ENCODE measurements at places on chromosomes 2 and 18. TPM values are rescaled to one million over a fixed set of nuclear protein-coding genes. Genes with fewer than 3 reads are reported as not detected.

GRCh38 chr2:196546151-196546919, 93.2 kb upstream of the CCDC150 start:
- no peak for DNase-seq

DNA sequence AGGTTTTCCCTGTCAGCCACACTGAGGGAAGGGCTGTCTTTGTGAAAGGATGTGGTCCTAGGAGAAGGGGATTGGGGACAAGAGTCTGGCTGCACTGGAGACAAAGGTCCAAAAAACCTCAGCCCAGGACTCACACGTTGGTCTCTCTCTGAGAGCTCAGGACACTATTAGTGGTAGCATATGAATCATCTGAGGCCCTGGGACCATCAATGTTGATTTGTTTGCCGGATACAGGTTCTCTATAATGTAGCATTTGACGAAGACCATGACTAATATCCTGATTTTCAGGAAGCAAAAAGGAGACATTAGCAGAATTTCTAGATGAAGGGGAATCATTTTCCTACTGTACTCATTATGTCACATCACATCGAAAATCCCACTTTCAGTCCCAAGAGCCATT, 22.2 kb upstream of the DNAH6 start:
- DNase-seq, result no peak

DNA sequence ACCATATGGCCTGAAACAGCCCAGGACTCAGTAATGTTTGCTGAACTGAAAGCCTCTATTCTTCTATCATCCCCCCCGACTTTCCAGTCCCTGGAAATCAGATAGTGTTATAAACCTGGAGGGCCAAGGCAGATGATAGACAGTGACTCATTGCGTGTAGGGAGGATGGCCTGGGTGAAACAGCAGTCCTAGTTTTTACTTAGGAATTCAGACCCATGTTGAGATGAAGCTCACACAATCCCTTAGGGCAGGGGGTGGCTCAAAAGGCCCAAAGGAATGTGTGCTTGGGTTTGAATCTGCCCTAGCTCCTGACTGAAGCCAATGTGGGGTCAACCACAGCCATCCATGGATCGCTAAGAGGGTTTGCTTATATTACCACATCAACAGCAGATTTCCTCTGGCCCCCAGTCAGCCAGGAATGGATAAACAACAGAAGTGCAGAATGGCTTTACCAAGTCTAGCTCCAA, 43.9 kb upstream of the STPG4 start:
- DNase-seq, result no peak

DNA sequence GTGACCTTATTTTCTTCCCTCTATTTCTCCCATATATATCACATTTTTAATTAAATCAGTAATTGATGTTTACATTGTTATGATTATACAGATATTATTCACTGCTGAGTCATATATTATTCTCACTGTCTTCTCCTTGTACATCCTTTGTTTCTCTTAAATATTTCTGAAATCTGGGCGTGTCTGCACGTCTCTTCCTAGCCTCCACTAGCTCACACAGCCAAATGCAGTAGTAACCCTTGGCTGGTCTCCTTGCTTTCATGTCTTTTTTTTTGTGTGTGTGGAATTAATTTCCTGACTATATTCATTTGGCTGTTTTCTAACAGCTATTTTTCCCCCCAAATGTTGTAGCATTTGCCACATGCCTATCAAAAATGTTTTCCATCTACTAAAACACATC, 15.8 kb downstream of the CCNYL1 start:
- DNase-seq, result no peak

DNA sequence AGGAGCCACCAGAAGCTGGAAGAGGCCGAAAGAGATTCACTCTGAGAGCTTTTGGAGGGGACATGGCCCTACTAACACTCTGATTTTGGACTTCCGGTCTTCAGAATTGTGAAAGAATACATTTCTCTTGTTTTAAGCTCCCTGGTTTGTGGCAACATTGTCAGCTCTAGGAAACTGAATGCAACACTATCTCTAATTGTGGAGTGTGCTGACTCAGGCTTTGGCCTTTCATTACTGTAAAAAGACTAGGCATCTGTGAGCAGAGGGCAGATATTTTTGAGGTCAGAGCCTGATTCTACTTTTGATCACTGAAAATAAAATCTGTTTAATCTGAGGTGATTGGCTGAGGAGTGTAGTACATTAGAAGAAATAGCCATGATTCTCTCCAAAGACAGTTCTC, 185.4 kb upstream of the FAM98A start:
- no peak for DNase-seq

DNA sequence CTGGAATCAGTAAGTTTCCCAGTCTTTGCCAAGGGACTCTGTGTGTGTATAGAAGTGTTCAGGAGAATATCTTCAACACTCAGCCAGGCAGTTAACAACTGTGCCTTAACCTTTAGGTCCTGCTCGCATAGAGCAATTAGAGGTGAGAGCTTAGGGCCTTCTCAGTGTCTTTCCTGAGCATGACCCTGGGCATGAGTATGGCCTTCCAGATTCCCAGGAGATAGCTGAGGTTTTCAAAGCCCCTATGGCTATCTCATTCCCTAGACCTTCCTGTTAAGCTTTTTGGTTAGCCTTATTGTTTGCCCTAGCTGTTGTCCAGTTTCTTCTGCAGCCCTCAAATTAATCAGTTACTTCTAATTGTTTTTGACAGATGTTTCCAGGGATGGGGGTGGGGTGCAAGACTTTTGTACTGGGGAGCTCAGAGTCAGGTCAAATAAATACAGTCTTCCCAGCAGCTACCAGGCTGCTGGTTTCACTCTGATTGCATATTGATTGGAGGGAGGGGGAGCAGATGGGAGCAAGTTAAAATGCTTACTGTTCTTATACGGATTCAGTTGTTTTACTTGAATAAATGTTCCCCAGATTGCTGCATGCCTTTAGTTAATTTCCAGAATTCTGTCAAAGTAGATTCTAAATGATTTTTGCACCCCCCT, 23.1 kb downstream of the PDK1 start:
- no peak for DNase-seq

DNA sequence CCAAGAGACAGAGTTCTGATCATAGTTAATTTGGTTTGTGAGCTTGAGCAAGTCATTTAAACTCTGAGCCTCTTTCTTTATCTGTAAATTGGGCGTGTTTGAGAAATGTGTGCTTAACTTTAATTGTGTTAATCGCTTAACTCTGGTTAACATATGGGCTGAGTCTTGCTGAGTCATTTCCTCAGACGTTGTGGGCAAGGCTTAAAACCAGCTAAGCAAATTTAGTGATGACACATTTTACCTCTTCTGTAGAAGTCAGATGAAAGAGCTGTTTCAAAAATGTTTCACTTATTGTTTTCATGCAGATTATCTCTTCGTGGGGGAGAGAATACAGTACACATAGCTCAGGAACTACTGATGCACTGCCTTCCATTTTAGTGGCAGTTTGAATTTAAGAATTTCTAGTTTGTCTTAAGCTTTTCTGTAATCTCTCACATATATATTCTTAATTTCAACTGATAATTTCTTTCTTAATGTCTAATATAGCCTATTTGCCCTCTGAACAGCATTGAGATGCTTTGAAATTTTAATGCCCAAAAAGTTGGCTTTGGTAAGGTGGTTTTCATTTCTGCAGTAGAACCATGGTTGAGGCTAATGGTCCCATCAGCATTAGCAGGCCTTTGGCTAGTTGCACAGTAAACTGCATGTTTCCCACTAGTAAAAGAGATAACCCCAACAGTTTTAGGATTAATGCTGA, 34.9 kb downstream of the RAB10 start:
- DNase-seq, result no peak

GRCh38 chr2:15388406-15389325, 172.5 kb downstream of the NBAS start:
- DNase-seq, result no peak

DNA sequence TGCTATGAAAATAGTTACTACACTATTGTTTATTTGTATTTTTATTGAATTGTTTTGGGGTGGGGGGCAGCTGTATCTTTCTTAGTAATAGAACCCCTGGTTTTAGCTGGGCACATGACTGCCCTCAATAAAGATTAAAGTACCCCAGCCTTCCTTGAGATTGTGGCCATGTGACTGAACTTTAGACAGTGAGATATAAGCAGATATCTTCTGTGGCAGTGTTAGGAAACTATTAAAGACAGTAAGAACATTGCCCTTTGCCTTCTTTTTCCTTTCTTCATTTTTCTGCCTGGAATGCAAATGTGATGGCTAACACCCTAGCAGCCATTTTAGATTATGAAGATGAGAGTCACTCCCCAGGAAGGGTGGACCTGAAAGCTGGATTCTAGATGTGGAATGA, 47.9 kb upstream of the AKAIN1 start:
- no peak for DNase-seq

DNA sequence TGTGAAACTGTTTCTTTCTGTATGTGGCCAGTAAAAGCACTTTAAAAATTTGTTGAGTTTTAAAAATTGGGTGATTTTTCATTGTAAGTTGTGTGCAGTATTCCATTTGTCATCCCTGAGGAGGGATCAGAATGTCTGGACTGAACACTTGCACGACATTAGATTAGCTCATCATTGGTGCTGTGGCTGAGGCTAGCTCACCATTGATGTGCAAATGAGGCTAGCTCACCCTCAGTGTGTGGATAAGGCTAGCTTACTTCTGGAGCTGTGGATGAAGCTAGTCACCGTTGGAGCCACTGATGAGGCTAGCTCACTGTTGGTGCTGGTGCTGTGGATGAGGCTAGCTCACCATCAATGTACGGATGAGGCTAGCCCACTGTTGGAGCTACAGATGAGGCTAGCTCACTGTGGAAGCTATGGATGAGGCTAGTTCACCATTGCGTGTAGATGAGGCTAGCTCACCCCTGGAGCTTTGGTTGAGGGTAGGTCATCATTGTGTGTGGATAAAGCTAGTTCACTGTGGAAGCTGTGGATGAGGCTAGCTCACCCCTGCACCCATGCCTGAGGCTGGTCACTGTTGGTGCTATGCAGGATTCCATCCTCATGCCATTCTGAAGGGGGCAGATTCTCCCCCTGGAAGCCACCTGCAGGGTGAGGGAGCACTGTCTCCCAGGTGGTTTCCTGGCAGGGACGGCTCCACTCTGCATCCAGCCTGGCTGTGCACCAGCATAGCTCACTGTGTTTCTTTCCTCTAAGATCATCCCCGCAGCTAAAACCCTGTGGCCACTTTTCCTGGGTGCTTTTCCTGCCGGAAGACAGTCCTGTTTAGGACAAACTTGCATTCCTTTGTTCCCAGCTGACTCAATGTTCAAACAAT, 101.1 kb downstream of the TWIST2 start:
- DNase-seq, result no peak

DNA sequence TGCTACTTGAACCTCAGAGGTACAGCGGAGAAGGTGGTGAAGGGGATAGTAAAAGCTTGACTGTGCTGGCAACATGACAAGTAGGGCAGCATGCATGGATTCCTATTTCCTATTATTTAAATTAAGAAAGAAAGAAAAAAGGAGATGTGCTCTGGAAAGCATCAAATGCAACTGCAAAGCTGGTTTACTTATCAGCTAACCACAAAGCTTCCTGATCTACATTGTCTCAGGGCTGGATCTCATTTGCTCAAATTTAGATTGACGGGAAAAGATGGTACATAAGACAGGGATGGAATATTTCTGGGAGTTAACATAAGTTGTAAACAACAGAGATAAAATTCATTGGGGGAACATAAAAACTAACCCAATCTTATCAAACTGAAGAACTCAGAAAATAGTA, 178.0 kb downstream of the RIT2 start:
- no peak for DNase-seq

The SPRED2 gene
- 14.8 TPM for polyA plus RNA-seq

The PNPT1 gene
- polyA plus RNA-seq, result 17.5 TPM

The GEN1 gene
- 1.8 TPM for polyA plus RNA-seq

The ANKRD30B gene
- not detected for polyA plus RNA-seq

The C1D gene
- 7.9 TPM for polyA plus RNA-seq

The PLGLB1 gene
- 0.42 TPM for polyA plus RNA-seq

The C2orf74 gene
- 16.6 TPM for polyA plus RNA-seq

The SLC9A4 gene
- polyA plus RNA-seq, result not detected

The FSHR gene
- not detected for polyA plus RNA-seq

The TUBA4B gene
- polyA plus RNA-seq, result not detected

Measured in heart left ventricle (tissue), 16 donors.